SW 1271 (cell line): ENCODE measurements at places on chromosomes 7 and 10.
A peak's percentile ranks its signal among the peaks of the same experiment; 100 is the strongest.

DNA sequence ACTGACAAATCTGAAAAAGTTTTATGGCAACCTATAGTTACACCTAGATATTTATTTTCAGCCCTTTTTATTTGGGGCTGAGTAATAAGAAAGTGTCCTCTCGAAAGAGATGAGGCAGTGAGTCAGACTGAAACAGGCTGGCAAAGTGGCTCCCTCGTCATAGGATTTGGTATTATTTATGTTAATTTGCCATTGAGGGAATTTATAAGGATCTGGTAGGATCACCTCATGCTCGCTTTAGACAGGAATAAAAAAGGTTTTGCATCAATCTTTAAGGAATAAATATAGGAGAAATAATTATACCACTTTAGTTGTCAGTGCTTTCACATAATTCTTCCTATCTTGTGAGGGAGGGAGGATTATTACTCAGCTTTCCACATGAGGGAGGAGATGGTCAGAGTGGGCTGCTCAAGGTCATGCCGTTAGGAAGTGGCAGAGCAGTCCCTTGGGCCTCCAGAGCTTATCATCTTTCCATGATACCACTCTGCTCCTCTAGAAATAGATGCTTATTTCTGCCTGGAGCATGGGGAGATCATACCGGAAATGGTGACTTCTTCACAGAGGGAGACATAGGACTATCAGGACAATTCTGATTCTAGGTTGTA lies 356.8 kb downstream of the GPR158 start:
- DNase-seq = no peak

DNA sequence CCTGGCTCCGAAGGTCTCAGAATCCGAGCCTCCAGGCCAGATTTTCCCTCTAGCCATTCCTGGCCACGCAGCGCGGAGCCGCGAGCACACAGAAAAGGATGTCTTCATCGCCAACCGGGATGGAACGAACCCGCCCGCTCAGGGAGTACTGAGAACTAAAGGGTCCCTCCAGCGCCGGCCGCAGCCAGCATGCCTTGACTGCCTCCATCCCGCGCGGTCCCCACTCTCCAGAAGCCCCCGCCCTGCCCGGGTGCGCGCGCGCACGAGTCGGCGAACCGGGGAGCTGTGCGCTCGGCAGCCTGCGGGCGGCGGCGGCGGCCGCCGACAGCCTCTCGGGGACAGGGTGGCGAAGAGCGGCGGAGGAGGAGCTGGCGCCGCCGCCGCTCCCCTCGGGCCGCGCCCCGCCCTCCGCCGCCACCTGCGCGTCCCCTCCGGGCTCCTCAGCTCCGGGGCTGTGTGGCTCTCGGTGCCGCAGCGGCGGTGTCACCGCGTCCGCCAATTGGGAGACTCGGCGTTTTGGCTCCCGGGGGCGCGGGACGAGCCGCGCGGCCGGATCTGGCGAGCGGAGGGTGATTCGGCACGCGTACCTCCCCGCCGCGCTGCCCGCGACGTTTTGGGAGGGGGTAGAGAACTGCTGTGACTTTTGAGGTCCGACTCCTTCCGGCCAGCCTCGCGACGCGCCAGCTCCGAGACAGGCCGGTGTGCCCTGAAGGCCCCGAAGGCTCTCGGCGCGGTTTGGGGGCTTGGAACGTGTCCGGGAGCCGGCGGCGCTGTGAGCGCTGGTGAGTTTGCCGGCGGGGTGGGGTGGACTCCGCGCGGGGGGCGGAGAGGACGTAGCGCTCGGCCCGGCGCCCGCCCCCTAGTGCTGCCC lies 453 bp upstream of the GALNT17 start:
- DNase-seq = no peak

DNA sequence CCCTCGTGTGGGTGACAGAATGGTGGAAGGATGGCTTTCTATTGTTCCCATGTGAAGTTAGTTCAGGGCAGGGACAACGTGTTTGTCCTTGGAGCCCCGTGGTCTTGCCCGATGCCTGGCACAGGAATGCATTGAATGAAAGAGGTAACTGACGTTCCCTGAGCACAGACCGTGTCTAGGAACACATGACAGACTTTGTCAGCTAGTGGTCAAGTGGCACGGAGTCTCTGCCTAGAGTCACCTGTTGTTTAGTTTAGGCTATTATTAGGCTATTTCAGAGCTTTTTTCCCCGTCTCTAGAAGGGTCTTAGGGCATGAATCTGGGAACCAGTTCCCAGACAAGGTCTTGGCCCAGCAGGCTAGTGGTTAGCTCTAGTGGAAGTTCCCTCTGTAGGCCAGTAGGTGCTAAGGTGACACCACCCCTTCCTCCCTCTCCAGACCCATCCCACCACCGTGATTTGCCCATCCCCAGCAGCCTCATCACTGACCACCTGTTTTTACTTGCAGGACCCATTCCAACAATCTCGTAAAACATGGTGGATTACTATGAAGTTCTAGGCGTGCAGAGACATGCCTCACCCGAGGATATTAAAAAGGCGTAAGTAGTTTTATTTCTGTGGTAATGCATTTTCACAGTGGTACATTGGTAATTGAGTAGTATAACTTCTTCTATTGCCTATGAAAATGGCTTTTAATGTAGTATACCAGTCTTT lies 21.4 kb downstream of the DNAJB6 start:
- no peak for DNase-seq

- DNase-seq = no peak
Measured at GRCh38 chr10:35495521-35496119, 109.5 kb upstream of the GJD4 start.

GRCh38 chr7:35036361-35037171 lies 719 bp downstream of the DPY19L1 start:
- DNase-seq = peak; percentile 51

DNA sequence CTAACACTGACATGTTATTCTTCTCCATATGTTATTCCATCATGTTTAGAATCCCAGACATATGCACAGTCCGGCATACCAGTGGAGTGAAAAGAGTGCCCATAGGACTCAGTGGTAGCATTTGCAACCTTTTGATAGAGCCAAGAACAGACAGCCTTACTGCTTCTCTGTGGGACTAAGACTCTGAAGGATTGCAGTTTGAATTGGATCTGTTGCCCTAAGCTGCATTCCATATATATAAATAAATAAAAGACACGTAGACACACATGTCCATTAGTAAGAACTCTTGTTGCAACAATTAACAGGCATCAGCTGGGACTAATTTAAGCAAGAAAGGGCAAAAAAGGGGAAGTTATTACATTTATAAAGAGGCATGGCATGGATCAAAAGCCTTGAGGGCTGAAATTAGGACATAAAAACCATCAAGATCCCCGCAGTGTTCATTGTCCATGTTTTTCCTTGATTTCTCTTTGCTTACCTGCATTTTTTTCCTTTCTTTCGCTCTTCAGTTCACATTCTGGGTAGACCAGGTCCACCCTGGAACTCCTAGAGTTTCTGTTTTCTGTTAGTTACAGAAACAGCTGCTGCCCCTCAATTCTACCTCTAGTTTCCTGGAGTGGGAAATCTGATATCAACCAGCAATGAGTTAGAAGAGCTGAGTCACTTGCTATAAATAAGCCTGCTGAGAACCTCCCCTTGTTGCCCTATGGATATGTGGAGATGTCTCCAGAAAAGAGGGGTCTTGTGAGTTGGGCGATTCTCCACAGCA lies 132.4 kb downstream of the SORCS1 start:
- no peak for DNase-seq

DNA sequence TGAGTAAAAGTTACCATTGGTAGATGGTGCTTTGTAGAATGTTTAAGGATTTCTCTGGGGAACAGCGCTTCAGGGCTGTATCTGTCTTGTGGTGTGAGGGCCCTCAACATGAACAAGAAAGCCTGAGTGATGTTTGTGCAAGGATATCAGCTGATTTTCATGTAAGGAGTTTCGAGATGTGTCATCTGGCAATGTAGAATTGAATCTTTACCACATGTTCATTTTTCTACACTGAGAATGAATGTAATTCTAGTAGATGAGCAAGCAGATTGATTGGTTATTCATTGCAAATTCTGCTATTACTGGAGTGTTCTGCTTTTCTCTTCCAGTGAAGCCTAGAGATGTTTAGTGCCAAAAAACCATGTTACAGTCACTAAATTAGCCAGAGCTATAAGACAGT lies 87.7 kb downstream of the ST7 start:
- DNase-seq = no peak

DNA sequence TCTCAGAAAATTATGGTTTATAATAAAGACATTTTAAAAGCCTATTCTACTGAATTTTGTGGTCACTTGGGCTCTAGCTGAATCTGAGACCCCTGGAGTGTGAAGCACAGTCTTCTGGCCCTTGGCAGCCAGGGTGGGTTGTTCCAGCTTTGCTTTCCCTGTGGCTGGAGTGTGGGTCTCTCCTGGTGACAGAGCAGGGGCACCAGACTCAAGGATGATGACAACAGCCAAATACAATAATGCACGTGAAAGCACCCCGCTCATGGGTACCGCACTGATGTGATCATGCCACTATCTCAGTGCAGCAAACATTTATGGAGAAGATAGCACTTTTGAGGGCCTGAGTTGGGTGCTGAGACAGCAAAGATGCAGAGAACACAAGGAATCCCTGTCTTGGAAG lies 134.8 kb upstream of the ADAM12 start:
- DNase-seq = no peak

GRCh38 chr10:123517901-123518300 lies 148.3 kb upstream of the GPR26 start:
- no peak for DNase-seq

DNA sequence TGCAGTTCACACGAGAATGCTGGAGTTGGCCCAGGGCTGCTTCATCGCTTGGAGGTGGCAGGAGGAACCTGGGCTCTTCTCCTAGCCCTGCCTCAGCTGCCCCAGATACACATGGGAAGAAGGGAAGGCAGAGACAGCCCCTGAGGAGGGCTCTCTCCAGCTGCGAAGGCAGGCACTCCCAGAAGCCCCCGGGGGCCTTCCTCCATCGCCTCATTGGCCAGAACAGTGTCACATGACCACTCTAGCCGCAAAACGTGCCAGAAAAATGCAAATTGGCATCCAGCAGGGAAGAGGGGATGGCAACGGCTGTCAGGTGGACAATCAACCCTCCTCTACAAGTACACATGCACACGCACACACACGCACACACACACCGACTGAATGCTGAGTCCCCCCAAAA lies 217.8 kb upstream of the FRMD4A start:
- no peak for DNase-seq

DNA sequence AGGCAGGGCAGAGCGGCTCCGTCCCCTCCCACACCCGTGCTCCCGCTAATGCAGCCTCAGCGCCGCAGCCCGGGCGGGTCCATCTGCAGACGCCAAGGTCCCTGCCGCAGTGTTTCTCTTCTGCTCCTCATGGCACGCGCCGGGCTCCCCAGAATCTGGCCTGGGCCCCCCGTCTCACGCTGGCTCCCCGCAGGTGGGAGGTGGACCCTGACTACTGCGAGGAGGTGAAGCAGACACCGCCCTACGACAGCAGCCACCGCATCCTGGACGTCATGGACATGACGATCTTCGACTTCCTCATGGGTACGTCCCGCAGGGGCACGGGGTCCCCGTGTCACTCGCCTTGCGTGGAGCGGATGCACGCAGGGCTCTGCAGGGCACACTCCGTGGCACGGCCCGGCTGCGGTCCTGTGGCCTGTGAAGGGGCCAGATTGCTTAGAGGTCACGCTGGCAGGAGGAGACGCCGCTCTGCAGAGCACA lies 33.5 kb upstream of the FOXL3 start:
- no peak for DNase-seq

- no peak for DNase-seq
Measured at GRCh38 chr7:30778255-30779025, 7.2 kb downstream of the MINDY4 start.
